ENCODE measurements at places on chromosomes 5 and 9. TPM values are rescaled to one million over a fixed set of nuclear protein-coding genes. Genes with fewer than 3 reads are reported as not detected.

The SLC34A1 gene
- not detected for total RNA-seq

The SLCO6A1 gene
- not detected for total RNA-seq

The SLCO4C1 gene
- under 0.01 TPM for total RNA-seq

The FAM153A gene
- total RNA-seq = not detected

The NUP188 gene
- total RNA-seq = 31.4 TPM

The WNT8A gene
- total RNA-seq = not detected

The CENPH gene
- total RNA-seq = 4.1 TPM

The SLC24A2 gene
- total RNA-seq = under 0.01 TPM

The PCDHGB2 gene
- total RNA-seq = 4.6 TPM

The LCN15 gene
- not detected for total RNA-seq

The ELAVL2 gene
- total RNA-seq = under 0.01 TPM

The FSD1L gene
- total RNA-seq = 6.1 TPM

The ZNF462 gene
- total RNA-seq = 27.4 TPM

The DMRT3 gene
- not detected for total RNA-seq

The ANKRD33B gene
- total RNA-seq = 7.8 TPM

The OTULINL gene
- 0.17 TPM for total RNA-seq

The IL3 gene
- not detected for total RNA-seq

The HRCT1 gene
- 1.2 TPM for total RNA-seq

The PLPP7 gene
- total RNA-seq = 8.2 TPM

The POU5F2 gene
- total RNA-seq = 0.51 TPM

The CCDC192 gene
- not detected for total RNA-seq

The ANKRD31 gene
- total RNA-seq = 0.26 TPM

The SAPCD2 gene
- total RNA-seq = 0.26 TPM

The TNFSF15 gene
- total RNA-seq = 0.26 TPM

The GGTA1 gene
- under 0.01 TPM for total RNA-seq

The GADD45G gene
- total RNA-seq = 2.3 TPM
